ENCODE measurements at places on chromosomes 11 and 22.
A peak's percentile ranks its signal among the peaks of the same experiment; 100 is the strongest.

GRCh38 chr11:43856993-43857392 is 23.6 kb upstream of the ALKBH3 start:
- no peak for DNase-seq

DNA sequence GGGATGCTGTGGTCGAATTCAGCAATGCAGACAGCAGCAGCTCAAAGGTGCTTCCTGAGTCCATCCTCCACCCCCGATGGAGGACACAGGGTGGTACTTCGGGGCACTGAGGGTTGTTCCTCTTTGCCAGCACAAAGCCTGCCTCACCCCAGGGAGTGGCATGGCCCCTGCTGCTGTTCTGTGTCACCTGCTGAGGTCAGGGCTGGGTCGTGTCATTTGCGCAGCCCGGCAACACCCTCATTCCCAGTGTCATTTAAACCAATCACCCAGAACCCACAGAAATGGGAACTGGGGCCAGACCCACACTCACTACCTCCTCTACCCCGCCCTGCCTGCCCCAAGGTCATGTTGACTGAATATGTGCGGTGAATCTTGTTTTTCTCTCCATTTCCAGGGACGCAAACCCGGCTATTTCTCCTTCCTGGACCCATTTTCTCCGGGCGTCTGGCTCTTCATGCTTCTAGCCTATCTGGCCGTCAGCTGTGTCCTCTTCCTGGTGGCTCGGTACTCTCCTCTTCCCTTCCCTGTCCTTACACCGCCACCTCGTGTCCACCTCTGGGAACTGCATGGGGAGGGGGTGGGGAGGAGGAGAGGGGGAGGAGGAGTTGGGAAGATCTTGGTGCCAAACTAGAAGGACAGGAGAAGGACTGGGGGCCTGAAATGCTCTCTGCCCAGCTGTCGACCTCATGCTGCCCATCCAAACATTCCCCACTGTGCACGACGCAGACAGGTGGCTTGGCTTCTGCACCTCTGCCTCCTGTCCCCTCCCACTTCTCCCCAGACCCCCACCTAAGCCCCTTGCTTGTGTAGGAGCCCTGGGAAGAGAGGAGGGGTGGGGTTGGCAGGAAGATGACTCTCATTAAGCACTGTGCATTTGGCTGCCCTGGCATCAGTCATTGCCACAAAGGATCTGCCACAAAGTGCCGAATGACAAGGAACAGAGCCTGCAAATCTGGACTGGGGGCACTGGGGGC is 71.2 kb upstream of the TBCEL start:
- DNase-seq = no peak

DNA sequence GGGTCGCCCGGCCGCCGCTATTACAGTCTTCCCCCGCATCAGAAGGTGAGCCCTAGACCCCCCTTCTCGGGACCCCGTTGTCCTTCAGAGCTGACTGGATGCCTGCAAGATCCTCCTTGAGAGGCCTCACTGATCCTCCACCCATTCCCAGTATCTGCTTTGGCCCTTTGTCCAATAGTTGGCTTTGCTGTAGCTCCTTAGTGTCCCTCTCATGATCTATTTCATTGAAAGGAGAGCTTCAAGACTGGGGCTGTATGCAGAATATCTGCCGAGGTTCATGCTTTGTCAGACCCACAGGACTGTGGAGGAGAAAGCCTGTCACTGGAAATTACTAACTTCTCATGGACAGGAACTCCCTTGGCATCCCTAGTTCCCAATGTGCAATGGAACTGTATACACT is 499 bp downstream of the DLAT start:
- DNase-seq = no peak

GRCh38 chr11:103051151-103051801 is 40.7 kb downstream of the DCUN1D5 start:
- no peak for DNase-seq

GRCh38 chr11:128407962-128408361 is 179.4 kb downstream of the ETS1 start:
- peak; percentile 80 for DNase-seq

- DNase-seq = no peak
Observed at GRCh38 chr22:25038771-25039170, 86.3 kb downstream of the KIAA1671 start.

- no peak for DNase-seq
Observed at GRCh38 chr22:48871176-48871840, 956.4 kb downstream of the BRD1 start.

DNA sequence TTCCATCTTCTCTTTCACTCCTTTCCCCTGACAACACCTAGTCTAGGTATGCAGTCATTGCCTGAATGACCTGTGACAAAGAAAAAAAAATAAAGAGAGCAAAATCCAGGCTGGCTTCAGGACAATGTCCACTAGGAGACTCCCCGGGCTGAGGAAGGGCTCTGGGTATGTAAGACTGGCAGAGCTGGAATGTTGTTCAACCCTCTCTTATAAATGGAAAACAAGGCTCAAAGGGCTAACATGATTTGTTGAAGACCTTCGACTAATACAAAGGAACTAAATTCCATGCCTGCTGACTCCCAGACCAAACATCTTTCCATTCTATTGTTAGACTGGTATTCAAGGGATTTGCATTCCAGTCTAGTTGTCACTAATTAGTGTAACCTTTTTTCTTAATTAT is 122.2 kb downstream of the ARL14EP start:
- no peak for DNase-seq

DNA sequence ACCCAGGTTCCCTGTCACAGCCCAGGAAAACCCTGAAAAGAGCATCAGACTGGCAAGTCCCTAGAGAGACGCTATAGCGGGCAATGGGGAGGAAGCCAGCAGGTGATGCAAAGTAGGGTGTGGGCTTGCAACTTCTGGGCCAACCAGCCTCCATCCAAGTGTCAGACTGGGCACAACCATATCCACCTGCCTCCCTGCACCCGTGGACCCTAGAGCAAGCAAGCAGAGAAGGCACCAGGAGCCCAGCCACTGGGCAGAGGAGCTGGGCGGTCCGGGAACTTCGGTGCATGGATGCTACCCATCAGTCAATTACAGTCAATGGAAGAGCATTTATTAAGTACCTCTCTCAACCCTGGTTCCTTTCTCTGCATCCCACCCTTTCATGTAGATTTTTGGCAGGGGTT is 2.8 kb downstream of the NECTIN1 start:
- no peak for DNase-seq

- DNase-seq = peak; percentile 17
Observed at GRCh38 chr11:92556431-92556830, 331.8 kb downstream of the FAT3 start.

GRCh38 chr22:17777717-17778044 is 3.4 kb upstream of the BID start:
- no peak for DNase-seq

- DNase-seq = no peak
Observed at GRCh38 chr22:47591016-47591415, 828.6 kb downstream of the TBC1D22A start.

DNA sequence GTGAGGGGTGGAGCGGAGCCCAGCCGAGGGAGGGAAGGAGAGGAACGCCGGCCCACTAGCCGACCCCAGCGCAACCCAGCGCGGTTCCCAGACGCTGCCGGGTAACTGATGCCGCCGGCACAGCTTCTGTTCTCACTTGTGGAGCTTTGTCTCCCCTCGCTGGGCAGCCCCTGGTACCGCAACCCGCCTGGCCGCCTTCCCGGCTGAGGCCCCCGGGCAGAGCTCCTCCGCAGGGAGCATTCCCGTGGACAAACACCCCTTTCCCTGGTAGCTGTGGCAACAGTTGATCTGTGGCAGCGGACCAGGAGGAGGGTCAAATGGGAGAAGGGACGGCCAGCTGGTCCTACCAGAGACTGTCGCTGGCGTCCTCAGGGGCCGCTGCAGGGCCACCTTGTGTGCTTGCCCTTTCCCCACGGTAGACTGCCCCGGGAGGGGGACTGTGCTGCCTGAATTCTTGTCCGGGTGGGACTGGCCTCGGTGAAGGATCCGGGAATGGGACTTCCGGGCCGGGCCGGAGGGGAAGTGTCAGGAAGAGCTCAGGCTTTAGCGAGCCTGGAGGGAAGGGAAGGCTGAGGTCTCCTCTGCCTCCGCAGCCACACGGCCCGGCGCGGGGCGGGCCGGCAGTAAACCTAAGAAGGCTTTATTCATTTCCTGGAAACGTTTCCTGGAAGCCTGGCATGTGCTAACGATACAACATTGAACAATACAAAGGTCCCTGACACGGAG is 468.0 kb downstream of the OPCML start:
- DNase-seq = peak; percentile 40

DNA sequence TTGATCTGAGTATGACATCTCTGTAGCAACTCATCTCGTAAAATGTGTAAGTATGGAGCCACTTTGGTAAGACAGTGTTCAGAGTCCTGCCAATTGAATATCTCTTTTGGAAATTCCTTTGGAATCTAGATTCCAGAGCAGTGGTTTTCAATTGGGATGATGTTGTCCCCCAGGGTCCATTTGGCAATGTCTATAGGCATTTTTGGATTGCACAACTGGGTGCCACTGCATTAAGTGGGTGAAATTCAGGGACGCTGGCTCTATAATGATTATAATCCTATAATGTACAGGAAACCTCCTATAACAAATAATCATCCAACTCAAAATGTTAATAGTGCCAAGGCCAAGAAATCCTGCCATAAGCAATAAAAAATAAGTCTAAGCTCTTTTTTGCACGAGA is 404.8 kb upstream of the RAG2 start:
- no peak for DNase-seq

GRCh38 chr11:62728171-62728988 is at the start of gene TTC9C:
Gene TTC9C (plus strand): TSS chr11:62728486. CDS start chr11:62728849, 363 bp downstream.
- DNase-seq = peak; percentile 46

DNA sequence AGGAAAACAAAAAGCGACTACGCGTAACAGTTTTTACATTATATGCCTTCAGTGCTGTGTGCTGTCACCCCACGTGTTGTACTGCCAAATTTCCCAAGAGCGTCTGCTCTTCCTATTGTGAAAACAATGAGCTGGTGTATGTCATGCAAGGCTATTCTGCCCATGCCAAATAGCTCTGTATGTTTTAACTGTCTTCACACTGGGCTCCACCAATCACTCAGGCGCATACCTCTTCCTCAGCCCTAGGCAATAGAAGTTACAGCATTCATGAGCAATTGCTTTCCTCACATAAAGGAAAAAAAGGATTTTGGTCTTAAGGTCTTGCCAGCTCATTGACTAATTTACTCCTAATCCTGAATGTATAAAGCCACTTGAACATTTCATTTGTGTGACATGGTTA is 606.8 kb downstream of the NTM start:
- peak; percentile 41 for DNase-seq

DNA sequence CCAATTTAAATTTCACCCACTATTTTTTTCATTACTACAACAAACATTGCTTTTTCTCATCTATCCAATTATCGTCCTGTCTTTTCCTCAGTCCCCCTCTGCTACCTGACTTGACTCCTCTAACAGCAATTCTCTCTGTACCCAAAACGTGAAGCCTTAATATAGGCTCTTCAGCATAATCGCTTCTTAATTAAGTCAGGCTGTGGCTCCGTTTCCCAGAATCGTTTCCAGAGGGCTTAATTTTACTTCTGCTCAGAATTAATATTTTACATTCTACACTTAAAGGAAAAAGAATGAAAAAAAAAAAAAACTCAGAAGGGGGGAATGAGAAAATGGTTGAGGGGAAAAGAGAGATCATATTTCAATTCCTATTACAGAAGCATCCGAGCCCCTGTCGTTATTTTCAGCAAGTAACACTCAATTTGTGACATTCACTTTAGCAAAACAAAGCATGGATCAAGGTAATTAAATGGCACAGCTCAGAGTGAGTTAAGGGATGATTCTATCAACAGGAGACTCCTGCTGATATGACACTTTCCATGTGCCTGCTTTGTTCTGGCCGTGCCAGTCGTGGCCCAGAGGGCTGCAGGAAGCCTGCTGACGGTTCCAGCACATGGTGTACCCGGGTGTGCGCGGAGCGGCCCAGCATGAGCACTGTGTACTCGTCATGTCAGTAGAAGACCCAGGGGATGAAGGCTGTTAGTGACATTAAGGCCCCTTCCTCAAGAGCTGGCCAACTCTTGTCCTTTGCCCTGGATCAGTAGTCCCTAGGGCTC is 272.5 kb downstream of the NTM start:
- no peak for DNase-seq

DNA sequence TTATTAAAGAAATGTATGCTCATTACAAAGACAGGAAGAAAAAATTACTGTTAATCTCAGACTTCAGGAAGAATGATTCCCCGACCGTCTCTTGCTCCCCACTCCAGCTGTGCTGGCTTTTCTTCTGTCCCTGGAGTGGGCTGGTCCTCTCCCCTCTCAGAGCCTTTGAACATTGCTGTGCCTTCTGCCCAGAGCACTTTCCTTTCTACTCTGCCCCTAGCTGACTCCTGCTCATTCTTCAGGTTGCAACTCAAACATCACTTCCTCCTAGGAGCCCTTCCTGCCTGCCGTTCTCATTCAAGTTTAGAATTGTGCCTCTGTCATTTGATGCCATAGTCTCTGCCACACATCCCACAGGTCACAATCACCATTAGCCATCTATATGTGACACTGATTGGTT is 329.5 kb downstream of the MIAT start:
- DNase-seq = no peak

GRCh38 chr11:107713009-107713408 is 1.2 kb upstream of the SLN start:
- no peak for DNase-seq

DNA sequence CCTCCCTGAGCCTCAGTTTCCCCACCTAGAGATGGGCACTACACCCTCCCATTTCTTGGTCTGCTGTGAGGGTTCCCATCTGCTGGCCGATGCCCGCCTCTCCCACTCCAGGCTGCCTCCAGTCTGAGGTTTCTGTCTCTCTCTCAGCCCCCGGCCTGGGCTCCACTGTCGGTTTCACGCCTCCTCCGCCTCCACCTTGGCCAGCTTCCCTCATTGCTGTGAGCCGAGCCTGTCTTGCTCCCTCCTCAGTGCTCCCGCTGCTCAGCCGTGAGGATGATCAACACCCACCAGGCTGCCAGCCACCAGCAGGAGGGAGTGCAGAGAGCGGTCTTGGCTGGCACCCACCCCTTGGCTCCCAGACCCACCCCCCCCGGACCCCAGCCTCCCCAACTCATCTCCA is 61.0 kb downstream of the CYTH4 start:
- no peak for DNase-seq

GRCh38 chr11:46465683-46466082 is 74.1 kb upstream of the CHRM4 start:
- no peak for DNase-seq

DNA sequence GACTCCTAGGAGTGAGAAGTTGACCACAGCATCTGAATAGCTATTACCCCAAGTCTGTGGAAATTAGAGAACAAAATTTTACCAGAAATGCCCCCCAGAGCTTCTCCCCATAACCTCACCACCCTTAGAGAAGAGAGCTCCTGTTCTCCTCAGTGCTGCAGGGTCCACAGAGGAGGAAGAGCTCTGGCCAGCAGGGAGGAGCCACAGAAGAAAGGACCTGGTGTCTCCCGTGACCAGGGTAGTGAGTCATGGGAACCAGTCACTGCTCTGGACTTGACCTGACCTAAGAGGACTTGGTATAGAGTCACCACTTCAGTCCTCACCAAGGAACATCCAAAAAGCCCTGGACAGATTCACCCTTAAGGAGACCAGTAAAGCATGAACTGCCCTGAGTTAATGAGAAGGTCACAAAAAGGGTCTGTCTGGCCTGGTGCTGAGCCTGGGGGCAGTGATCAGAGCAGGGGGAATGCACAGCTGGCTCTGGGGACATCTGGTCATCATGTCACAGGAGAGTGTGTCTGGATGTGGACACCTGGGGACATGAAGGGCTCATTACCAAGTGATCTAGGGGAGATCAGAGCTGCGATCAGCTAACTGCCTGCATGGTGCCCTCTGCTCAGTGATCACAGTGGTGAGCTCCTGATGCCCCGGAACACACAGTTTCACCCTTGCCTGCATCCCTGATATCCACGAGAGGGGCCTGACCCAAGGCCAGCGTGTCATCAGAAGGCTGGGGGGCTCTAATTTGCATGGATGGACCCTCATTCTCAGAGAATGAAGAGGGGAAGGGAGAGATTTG is 103.3 kb upstream of the TOP3B start:
- DNase-seq = no peak

- DNase-seq = no peak
Observed at GRCh38 chr11:9838961-9839360, 175.1 kb downstream of the SWAP70 start.

Data from retinal pigment epithelial cell (primary cell).